ENCODE measurements at places on chromosomes 16 and 17.

- no peak for DNase-seq
Measured at GRCh38 chr17:48749621-48750553, 21.3 kb upstream of the HOXB13 start.

GRCh38 chr17:1880851-1881630 is 51.2 kb downstream of the RPA1 start:
- no peak for DNase-seq

- DNase-seq, result no peak
Measured at GRCh38 chr17:74646231-74646630, 22.7 kb upstream of the CD300E start.

GRCh38 chr17:31750578-31750977 is 108.5 kb downstream of the COPRS start:
- DNase-seq, result no peak

- DNase-seq, result no peak
Measured at GRCh38 chr17:3754066-3754457, 30.4 kb downstream of the HASPIN start.

DNA sequence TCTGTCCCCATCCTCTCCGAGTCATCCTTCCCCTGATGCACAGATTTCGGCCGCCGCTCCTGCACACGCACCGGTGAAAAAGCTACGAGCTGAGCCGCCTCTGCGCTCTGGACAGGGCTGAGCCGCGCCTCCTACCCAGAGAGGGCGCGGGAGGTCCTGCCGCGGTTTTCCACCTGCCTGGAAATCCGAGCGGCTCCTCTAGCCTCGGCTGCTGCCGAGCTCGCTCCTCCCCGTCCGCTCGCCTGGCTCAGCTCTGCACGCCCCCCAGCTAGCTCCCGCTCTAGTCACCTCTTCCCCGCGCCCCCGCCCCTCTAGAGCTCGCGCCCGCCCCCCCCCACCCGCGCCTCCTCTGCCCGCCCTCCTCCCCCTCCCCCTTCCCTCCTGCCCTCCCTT is 198 bp upstream of the SHISA9 start:
- no peak for DNase-seq

DNA sequence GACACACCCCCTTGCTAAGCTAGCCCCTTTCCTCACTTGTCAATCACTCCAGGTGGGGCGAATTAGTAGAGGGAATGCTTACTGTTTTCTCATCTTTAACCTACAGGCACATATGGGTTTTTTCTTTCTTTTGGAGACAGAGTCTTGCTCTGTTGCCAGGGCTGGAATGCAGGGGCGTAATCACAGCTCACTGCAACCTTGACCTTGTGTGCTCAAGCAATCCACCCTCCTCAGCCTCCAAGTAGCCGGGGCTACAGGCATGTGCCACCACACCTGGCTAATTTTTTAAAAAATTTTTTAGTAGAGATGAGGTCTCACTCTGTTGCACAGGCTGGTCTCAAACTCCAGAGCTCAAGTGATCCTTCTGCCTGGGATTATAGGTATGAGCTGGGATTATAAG is 38.7 kb upstream of the RHBDL3 start:
- DNase-seq, result no peak

GRCh38 chr17:74455025-74455545 is 11.3 kb upstream of the CD300A start:
- DNase-seq, result no peak

- DNase-seq, result no peak
Measured at GRCh38 chr17:80704381-80704819, 159.8 kb downstream of the RPTOR start.

- no peak for DNase-seq
Measured at GRCh38 chr17:81179220-81179619, 13.2 kb upstream of the AATK start.

- no peak for DNase-seq
Measured at GRCh38 chr17:39576187-39576586, 31.5 kb downstream of the NEUROD2 start.

GRCh38 chr17:50177476-50177875 is 11.7 kb downstream of the SGCA start:
- DNase-seq, result no peak

GRCh38 chr16:56662357-56663354 is 4.9 kb downstream of the MT1F start:
- peak; percentile 41 for DNase-seq

Measured in activated naive CD8-positive, alpha-beta T cell treated with anti-CD3 and anti-CD28 coated beads, Interleukin-2, amount 50 U/mL, for 24 hours (primary cell).